PC-9 (cell line): ENCODE measurements at places on chromosomes 1 and 21. TPM values are rescaled to one million over a fixed set of nuclear protein-coding genes. Genes with fewer than 3 reads are reported as not detected.

The ERG gene
- not detected in 2 replicates for total RNA-seq

The IFI6 gene
- 8.6 and 16.4 TPM in 2 replicates for total RNA-seq

The BMP8A gene
- total RNA-seq = 0.31 TPM in 1 of 2 replicates, not detected in the other

The TRIM46 gene
- 6.0 and 6.2 TPM in 2 replicates for total RNA-seq

The CHI3L2 gene
- total RNA-seq = not detected in 2 replicates

- DNase-seq = no peak
These were observed 154.5 kb downstream of the DENND1B start for GRCh38 chr1:197620714-197621163.

GRCh38 chr1:199914546-199914945, 113.0 kb upstream of the NR5A2 start:
- no peak for DNase-seq

GRCh38 chr1:23118957-23119792, 49.5 kb downstream of the LUZP1 start:
- no peak for DNase-seq

- DNase-seq = no peak
These were observed 253.1 kb downstream of the OMA1 start for GRCh38 chr1:58293388-58293787.

DNA sequence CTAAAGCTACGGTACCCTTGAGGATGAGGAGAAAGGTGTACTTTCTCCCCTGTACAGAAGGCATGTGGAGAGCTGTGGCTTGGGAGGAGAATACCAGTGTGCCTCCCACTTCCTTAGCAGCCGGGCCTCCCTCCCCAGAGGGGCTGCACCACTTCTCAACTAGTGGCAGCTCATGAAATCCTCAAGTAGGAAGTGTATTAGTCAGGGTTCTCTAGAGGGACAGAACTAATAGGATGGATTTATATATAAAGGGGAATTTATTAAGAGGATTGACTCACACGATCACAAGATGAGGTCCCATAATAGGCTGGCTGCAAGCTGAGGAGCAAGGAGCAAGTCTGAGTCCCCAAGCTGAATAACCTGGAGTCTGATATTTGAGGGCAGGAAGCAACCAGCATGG, 53.1 kb upstream of the PPP2R5A start:
- DNase-seq = no peak

DNA sequence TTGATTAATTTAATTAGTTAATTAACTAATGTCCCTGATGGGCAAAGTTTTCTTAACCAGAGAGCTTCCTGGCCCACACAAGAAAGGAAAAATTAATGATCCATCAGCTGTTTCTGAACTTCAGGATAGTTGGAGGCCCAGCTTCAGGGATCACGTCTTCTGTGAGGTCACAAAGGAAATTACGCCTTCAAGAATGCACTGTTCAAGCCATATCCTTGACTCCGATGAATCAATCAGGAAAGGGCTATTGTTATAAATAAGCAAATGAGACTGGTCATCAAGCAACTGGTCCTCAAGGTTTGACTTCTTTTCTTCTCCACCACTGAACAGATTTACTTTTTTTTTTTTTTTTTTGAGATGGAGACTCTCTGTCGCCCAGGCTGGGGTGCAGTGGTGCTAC, 40.6 kb downstream of the TCP10L start:
- DNase-seq = no peak

GRCh38 chr1:42913426-42914091, 45.1 kb downstream of the SLC2A1 start:
- peak; percentile 62 for DNase-seq

- DNase-seq = no peak
These were observed 41.5 kb downstream of the ZBTB17 start for GRCh38 chr1:15934211-15935055.

DNA sequence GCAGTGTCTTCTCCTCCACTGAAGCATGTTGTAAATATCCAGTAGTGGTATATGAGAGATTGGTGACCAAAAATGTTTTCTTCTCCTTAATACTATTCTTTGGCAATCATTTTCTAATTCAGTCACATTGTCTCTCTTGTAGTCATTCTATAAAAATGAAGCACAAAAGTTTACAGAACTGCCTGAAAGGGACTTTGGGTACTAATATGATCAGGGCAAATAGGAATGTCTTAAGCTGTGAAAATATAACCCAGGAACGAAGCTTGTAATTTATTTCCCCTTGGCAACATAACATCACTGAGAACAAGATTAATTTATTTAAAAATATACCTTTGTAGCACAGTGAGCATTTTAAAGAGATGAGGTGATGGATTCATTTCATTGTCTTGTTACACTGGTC, 4.9 kb downstream of the B3GALT2 start:
- DNase-seq = no peak

DNA sequence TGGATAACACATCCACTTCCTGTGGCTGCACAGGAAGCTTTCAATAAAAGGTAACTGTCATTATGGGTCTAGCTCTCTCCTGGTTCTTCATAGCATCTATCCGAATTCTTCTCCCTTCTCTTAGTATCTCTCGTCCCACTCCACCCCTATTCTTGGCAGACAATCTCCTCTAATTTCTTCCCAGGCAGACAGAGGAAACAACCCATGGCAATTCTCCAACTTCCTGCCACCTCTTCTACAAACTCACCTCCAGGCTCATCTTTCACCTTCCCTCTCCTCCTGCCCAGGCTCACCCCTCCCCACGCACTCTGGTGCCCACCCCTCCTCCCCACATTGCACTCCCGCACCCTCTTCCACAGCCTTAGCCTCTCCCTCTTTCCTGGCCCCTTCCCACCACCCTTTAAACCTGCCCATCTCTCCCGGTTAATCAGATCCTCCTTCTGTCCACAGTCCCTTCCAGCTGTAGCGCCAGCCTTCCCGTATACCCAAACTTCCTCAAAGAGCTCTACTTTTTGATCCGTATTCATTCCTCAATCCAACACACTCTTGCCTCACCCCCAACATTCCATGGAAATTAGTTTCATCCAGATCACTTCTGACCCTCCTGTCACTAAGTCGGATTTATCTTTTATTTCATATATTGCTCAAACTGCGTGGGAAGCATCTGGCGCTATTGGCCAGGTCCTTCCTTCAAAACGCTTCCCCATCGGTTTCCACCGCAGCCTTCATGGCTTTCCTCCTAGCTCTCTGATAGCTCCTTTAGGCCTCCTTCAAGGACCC, 25.9 kb downstream of the SHISA4 start:
- DNase-seq = no peak

DNA sequence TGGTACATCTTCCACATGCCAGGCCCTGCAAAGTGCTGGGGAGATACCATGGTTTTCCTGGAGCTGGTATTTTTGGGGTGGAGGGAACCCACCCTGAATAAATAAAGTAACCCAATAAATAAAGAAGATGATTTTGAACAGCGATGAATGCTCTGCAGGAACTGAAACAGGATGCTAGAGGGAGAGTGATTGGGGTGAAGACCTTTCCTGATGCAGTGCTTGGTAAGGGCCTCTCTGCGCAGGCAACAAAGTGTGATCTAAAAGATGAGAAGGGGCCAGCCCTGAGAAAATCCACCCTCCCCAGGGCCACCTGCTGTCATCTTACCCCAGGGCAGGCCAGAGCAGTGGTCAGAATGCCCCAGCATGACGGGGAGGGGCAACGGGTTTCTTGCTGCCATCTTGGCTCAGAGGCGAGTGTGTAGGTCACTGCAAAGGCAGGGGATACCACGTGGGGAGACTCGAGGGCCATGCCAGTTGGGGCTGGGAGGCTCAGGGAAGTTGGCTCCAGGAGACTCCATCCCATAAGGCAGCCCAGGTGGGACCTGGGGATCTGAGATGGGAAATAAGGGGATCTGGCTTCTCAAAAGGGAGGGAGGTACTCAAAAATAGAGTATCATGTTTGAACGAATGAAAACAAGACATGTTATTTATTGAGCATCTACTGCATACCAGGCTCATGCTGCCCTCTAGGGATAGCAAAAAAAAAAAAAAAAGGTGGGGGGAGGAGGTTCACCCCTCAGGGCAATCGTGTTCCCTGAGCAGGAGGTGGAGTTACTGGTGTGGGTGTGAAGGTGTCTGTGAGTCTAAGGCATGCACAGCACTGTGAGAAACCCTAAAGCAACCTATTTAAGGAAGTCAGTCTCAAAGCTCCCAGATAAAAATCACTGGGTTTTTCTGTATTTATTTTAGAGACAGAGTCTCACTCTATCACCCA, 2.8 kb downstream of the SRARP start:
- DNase-seq = peak; percentile 52

DNA sequence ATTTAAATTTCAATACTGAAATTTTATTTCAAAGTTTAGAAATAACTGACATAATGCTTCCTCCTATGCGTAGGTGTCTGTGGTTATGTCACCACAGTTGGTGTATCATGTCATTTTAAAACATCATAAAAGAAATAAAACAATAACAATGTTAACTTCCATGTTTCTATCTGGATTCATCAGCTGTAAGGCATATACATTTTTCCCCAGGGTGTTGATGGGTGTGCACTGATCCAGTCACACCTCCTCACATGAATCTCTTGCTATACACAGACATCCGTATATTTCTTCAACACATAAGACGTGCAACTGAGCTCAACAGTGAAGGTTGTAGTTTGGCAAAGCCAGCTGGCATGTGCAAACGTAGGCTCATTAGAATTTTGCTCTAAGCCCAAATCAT, 6.2 kb downstream of the KCNA3 start:
- no peak for DNase-seq

DNA sequence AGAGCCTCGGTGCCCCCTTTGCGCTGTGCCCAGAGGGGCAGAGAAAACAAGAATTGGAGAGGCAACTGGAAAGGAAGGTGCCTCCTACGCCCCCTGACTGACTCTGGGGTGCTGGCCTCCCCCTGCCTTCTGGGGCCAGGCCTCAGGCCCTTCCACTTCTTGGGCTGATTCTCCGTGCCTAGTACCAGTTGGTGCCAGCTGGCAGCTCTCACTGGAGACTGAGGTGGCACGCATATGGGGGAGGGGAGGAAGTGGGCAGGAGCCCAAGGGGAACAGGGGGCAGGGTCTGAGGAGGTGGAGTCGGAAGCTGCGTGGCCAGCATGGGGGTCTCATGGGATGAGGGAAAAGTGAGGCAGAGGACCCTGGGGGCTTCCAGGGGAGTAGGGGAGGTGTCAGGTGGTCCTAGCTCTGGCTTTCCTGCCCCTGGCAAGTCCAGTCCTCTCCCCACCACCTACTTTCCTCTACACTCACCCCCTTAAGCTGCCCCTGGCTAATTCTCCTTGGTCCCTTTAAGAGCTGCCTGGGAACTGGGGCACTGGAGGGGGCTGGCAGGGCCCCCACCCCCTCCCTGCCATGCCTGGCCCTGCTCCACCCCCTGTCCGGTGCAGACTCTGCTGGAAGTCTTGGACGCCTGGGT, 6.5 kb upstream of the SEMA4A start:
- no peak for DNase-seq

DNA sequence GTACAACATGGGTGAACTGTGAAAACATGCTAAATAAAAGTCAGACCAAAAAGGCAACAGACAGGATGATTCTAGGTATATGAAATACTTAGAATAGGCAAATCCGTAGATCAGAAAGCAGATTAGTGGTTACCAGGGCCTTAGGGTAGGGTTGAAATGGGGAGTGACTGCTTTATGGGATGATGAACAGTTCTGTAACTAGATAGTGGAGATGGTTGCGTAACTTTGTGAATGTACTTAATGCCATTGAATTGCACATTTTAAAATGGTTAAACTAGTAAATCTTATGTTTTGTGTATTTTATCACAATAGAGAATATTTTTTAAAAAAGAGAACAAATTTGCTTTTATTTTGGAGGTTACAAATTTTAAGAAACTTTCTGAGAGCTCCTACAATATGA, 17.4 kb downstream of the ZNF326 start:
- DNase-seq = no peak

- DNase-seq = peak; percentile 25
These were observed 1.5 kb upstream of the CRABP2 start for GRCh38 chr1:156706657-156707416.
